ENCODE measurements at places on chromosomes 12 and 14.
A peak's percentile ranks its signal among the peaks of the same experiment; 100 is the strongest.

- no peak for DNase-seq
Observed at GRCh38 chr14:103997391-103997790, 55.1 kb upstream of the RD3L start.

DNA sequence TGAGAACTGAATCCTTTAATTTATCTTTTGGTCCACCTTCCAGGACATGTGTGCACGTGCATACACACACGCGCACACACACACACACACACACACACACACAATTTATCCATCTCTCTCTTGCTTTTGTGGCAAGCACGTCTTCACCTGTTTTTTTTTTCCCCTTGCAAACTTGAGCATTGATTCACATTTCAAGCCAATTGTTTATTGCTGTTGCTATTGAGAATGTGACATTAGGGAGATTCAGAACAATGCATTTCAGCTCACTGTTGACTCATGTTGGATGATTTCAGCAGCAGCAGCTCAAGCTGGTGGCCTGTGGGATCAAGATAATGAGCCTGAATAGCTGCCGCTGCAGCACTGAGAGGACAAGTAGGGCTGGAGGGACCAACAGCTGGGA is 128.9 kb downstream of the SNAPC1 start:
- DNase-seq = no peak

DNA sequence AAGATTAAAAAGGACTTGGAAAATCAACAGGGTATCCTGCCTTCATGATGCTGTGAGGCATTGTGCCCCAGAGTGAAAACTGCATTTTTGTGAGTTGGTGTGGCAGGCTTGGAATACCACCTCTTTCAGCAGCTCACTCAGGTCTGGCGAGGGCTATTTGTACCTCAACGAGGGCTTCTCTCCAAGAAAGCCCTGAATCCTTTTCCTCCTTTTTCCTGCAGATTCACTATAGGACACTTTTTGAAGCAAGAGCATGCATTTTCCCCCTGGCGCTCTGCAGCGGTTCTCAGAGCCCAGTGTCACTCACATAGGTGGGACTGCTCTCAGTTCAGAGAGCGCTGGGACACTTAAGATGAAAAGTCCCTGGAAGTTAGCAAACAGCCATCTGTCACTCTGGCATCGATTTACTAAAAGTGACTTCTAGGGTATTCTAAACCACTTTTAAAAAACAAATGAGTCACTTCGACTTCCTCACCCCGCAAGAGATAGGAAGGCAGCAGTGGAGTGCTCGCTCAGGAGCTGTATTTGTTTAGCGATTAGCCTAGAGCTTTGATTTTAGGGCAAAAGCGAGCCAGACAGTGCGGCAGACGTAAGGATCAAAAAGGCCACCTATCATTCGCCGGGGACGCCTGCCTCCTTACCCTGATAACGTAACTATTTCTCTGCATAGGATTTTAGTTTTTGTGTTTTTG is 782 bp upstream of the LGR5 start:
- peak; percentile 54 for DNase-seq

DNA sequence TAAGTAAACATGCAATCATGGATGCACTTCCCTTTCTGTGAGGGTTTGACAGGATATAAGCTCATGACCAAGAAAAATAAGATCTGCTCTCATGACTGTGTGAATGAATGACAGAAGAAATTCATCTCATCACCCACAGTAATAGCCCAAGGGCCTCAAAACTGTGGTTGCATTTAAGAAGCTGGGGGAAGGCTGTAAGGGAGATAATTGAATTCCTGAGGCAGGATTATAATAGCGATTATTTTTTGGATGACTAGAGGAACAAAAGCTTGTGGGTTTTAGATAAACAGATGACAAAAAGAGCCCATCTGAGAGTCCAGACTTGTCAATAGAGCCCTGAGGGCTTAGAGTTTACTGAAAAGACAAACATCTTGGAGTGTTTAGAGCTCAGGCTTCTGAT is 161.2 kb downstream of the NTF3 start:
- no peak for DNase-seq

- no peak for DNase-seq
Observed at GRCh38 chr12:52268212-52268611, 6.2 kb upstream of the KRT86 start.

GRCh38 chr14:26925876-26926584 is 328.2 kb upstream of the NOVA1 start:
- DNase-seq = no peak

DNA sequence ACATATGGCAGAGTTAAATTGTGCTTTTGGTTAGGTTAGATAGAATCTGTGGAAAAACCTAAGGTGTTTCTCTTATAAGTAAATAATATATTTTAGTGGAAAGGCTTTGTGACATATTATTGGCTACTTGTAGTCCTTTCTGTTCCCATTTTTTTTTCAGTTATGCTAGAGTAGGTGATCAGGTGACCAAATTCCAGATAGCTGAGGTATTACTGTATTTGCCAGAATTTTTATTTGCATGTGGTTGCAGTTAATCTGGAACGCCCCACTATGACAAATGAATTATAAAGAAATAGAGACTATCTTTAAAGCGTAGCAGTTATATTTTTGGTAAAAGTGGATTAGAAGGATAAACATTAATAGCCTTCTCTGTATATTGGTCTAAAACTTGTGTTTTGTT is 52.0 kb downstream of the ARHGAP5 start:
- no peak for DNase-seq

GRCh38 chr12:4856596-4856995 is 53.1 kb upstream of the KCNA1 start:
- no peak for DNase-seq

GRCh38 chr12:19576506-19577280 is 137.4 kb downstream of the AEBP2 start:
- no peak for DNase-seq

- no peak for DNase-seq
Observed at GRCh38 chr12:1844223-1844622, 23.9 kb downstream of the LRTM2 start.

DNA sequence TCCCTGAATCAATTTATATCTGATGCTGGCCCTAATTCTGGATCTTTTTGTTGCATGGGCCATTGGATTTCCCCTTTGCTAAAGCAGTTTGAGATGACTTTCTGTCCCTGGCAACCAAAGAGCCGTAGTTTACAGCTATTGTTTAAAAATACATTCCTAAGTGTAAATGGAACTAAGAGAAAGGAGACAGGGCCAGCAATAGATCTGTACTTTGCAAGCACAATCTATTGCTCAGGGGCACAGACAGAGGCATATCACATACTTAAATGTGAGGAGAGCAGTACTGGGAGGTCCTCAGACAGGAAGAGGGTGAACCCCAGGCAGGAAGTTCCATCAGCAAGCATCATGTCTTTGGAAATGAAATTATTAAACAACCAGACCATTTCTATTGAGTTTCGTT is 126.6 kb downstream of the ZFP36L1 start:
- DNase-seq = no peak

- no peak for DNase-seq
Observed at GRCh38 chr14:34460841-34461240, 1.2 kb downstream of the SPTSSA start.

- DNase-seq = no peak
Observed at GRCh38 chr12:68245180-68246021, 8.0 kb downstream of the IL22 start.

GRCh38 chr14:74299061-74299545 is 3.6 kb downstream of the ABCD4 start:
- DNase-seq = no peak

DNA sequence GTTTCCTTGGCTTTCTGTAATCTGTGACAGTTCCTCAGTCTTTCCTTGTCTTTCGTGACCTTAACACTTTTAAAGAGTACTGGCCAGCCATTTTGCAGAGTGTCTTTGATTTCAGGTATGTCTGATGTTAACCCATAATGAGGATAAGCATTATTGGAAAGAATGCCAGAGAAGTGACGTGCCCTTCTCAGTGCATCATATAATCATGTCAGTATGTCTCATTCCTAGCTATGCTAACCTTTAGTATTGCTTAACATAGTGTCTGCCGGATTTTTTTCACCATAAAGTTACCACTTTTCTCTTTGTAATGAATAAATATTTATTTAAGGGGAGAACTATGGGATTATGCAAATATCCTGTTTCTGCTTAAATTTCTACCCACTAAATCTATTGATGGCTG is 28.5 kb downstream of the RERG start:
- DNase-seq = no peak

- no peak for DNase-seq
Observed at GRCh38 chr14:24108336-24108874, 6.2 kb upstream of the DCAF11 start.

GRCh38 chr12:85642808-85643207 is 193.4 kb downstream of the RASSF9 start:
- DNase-seq = peak; percentile 34

- DNase-seq = no peak
Observed at GRCh38 chr14:54395284-54395683, 1.5 kb upstream of the CDKN3 start.

DNA sequence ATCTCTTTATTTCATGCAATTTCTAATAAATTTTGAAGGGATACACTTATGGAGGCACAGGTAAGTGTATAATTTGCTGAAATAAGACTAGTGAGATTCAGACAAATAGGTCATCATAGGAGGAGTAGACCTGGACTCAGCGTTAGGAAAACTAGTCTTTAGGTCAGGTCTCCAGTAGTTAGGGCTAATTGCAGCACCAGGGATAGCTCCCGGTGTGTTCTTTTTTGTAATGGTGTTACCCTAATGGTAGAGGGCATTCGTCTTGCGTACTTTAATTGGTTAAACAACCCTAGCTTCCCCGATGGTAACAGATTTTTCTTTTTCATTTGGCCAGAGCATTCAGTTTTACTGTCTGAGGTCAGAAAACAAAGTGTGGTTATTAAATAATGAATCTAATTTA is 64.9 kb downstream of the ARID2 start:
- DNase-seq = no peak

GRCh38 chr12:51855586-51856428 is 7.3 kb upstream of the FIGNL2 start:
- DNase-seq = peak; percentile 86

DNA sequence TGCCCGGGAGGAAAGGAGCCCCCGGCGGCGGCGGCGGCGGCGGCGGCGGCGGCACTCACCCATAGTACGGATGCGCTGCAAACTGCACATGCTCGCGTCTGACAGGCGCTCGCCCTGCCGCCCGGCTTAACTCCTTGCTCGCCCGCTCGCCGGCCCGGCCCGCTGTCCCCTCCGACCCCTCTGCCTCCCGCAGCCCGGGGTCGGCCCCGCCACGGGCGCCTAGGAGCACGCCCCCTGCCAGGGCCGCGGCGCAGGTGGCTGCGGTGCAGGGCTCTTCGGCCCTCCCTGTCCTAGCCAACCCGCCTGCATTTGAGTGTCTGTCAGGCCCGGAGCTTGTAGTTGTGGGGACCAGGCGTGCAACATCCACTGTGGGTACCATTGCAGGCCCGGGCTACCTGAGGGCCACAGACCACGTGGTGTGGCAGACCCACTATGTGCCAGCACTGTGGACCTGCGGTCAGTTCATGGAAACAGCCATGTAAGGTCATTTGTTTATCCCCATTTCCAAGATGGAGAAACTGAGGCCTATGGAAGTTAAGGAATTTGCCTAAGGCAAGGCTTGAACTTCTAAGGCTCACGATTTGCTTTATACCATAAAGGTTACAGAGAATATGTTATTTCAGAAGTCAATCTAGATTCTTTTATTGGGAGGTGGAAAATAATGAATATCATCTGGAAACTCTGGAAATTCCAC is 17.6 kb upstream of the PLEKHH1 start:
- peak; percentile 35 for DNase-seq

- no peak for DNase-seq
Observed at GRCh38 chr14:61322011-61322798, 826 bp downstream of the PRKCH start.

GRCh38 chr14:101252443-101253214 is 308.7 kb upstream of the DIO3 start:
- DNase-seq = no peak
